ENCODE measurements at places on chromosomes 6 and 20.

DNA sequence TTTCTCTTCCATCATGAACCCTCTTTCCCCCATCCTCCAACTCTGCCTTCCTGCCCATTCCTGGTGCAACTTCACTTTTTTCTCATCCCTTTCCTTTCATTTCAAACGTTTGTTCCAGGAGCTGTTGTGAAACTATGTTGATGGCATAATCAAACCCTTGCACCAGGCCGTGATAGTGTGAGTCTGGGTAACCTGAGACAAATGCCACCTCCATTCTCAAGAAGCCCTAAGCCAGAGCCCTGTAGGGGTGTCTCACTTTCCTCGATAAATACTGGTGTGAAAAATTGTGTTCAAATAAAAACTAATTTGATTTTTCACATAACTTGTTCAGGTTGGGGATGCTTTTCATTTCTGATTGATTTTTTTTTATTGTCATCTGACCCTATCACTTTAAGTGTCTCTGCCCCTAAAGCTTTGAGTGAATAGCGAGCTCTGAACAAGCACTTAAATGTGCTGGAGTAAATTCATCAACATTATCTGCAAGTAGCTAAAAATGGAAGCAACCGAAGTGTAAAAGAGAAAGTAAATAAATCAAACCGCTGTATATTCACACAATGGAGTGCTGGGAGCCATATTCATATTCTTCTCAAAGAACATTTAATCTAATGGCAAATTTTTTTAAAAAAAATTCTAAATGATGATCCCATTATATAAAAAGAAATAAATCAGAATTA lies 303.1 kb upstream of the CDYL start:
- no peak overlapping the region for H3K27ac ChIP-seq
- H3K4me1 ChIP-seq, result no peaks in the 10 kb centered on the region
- H3K36me3 ChIP-seq, result no peaks in the 10 kb centered on the region
- no peak overlapping the region for H3K4me3 ChIP-seq
- no peaks in the 10 kb centered on the region for H3K27me3 ChIP-seq
- no peak for DNase-seq

DNA sequence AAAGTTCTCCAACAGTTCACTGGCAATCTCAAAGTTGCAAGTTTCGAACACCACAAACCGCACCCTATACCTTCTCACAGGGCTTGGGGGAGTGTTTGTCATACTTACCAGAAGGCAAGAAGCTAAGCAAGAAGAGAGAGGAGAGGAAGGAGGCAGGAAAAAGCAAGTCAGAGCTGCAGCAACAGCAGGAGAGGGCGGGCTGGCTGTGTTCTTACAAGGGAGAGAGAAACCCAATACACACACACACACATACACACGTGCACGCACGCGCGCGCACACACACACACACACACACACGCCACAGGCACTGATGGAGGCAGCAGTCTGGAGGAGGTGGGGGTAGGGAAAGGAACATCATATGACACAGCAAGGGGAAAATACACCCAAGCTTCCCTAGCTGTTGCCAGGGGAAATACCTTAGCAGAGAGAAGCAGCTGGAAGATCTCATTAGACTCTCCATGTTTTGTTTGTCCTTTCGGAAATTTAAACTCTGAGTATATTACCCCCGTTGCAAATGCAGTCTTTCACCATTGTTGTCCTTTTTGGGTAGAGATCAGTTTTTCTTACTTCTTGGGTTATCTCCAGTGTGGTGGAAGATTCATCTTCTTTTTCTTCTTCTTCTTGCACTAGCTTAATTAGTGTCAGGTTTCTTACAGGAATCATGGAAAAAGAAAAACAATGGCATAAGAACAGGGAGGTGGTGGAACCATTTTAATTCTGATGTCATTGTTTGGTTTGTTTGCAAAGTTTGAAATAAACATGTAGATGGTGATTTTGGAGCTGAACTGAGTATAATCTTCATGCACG lies at the start of gene TXLNB:
TXLNB (minus strand) TSS at position 186 of the 807 bp plus-strand sequence. CDS start 3,099 bp downstream, outside the sequence.
- DNase-seq, result peak; percentile 82
- no peaks in the 10 kb centered on the region for H3K36me3 ChIP-seq
- H3K4me1 ChIP-seq, result peaks cover 35% of the 10 kb centered on the region
- H3K4me3 ChIP-seq, result peak within 1 kb of the TSS; percentile 4
- H3K27ac ChIP-seq, result peak within 1 kb of the TSS; percentile 75

DNA sequence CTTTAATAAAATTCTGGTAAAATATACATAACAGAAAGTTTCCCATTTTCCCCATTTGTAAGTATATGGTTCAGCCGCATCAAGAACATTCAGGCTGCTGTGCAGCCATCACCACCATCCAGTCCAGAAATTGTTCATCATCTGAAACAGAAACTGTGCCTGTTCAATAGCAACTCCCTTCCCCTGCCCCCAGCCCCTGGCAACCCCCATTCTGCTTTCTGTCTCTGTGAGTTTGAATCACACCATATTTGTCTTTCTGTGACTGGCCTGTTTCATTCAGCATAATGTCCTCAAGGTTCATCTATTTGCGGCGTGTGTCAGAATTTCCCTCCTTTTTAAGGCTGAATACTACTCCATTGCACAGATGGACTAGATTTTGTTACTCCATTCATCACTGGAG lies 19.1 kb downstream of the VSTM2L start:
- DNase-seq, result no peak
- no peak overlapping the region for H3K4me3 ChIP-seq
- H3K27me3 ChIP-seq, result peaks cover 22% of the 10 kb centered on the region
- H3K36me3 ChIP-seq, result no peaks in the 10 kb centered on the region
- H3K27ac ChIP-seq, result no peak overlapping the region
- no peaks in the 10 kb centered on the region for H3K4me1 ChIP-seq

DNA sequence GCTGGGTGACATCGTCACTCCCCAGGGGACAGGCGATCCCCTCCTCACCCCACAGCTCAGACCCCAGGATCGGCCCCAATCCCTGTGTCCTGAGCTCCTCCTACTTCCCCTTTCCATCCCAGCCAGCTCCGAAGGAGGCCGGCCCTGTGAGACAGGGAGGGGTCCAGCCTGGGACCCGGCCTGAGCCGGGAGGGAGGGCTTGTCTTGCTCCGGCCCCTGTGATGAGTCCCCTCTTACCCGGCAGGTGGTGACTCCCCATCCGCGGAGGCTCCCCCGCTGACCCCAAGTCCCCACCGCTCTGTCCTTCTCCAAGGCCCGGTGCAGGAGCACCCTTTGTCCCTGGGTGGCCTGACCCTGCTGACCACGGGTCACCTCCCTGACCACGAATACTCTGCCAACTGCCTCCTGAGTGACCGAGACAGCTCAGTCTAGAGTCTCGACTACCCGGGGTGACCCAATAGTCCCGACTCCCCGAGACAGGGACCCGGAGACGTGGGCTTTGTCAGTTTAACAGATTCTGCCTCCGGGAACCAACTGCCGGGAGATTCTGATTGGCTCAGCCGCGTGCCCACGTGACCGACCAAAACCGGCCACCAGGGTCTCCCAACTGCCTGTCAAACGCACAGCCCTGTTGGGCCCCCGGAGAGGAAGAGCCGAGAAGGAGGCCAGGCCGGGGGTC lies 187.4 kb upstream of the PROKR2 start:
- H3K36me3 ChIP-seq, result no peaks in the 10 kb centered on the region
- peak overlapping the region; percentile 64 for H3K27ac ChIP-seq
- H3K4me3 ChIP-seq, result peak overlapping the region; percentile 78
- no peaks in the 10 kb centered on the region for H3K27me3 ChIP-seq
- H3K4me1 ChIP-seq, result no peaks in the 10 kb centered on the region

DNA sequence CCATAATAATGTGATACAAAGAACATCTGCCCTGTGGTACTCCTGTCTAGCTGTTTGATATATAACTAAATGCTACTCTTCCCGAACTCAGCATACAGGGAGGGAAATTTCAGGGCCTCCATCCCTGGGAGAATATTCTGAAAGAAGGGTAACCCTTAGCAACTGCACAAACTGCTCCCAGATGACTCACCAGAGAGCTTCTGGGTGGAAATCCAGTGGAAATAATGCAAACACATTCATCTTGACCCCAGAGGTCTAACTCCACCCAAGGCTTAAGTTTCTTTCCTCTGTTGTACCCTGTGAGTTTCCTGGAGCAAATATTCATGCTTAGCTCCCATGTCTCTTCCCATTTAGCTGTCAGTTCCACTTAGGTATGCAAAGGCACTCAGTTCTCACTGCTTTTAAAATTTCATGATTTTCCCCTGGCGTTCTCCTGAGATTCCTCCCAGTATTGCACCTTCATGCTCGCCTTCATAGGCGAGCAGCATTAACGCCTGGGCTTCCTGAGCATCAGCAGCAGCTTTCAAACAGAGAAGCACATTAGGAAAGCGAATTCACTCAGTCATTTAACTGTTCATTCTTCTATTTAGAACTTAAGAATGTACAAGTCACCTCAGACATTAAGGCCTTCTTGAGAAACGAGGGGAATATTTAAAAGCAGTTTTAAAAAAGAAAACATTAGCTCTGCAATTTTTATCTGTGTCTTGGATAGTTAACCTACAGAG lies 43.8 kb upstream of the LAMA4 start:
- H3K4me3 ChIP-seq, result no peak overlapping the region
- H3K27ac ChIP-seq, result no peak overlapping the region
- no peaks in the 10 kb centered on the region for H3K4me1 ChIP-seq
- H3K27me3 ChIP-seq, result no peaks in the 10 kb centered on the region
- no peak for DNase-seq

- H3K27ac ChIP-seq, result peak overlapping the region; percentile 50
- no peaks in the 10 kb centered on the region for H3K27me3 ChIP-seq
- peaks cover 69% of the 10 kb centered on the region for H3K4me1 ChIP-seq
Measured at GRCh38 chr6:137874204-137875057, 7.4 kb downstream of the TNFAIP3 start.

DNA sequence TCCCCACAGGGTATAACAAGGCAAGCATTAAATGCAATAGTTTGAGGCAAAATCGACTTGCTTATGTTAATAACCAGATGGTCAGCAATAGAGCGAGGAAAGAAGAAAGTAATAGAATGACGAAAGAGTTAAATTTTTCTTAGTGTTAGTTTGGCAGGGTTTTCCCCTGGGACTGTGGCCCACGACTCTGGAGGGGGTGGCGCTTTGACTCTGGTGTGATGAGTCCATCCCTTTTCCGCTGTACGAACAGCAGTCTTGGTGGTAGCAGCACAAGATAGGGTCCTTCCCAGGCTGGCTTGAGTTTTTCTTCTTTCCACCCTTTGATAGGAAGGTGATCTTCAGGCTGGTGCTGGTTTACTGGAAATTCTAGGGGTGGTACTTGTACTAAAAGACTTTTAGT lies 69.2 kb upstream of the GMDS start:
- no peak for DNase-seq
- no peak overlapping the region for H3K27ac ChIP-seq
- no peak overlapping the region for H3K4me3 ChIP-seq
- H3K4me1 ChIP-seq, result no peaks in the 10 kb centered on the region

- H3K27ac ChIP-seq, result no peak overlapping the region
- H3K36me3 ChIP-seq, result no peaks in the 10 kb centered on the region
- H3K4me3 ChIP-seq, result no peak overlapping the region
- H3K4me1 ChIP-seq, result no peaks in the 10 kb centered on the region
- DNase-seq, result no peak
Measured at GRCh38 chr20:61449057-61449609, 197.1 kb downstream of the CDH4 start.

DNA sequence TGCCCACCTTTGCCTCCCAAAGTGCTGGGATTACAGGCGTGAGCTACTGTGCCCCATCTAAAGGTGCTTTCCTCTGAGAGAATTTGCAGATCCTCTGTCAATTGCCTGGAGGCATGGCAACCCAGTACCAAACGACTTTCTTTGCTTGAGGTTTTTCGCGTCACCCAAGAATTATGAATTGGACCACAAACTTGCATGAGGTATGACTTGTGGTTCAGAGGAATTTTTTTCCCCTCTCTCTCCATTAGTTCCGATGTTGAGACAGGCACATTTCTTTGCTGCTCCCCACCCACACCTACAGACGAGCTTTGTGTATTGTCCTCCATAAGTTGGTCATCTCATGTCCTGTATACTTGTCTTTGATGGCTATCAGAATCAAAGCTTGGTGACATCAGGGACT lies 11.8 kb upstream of the SCAF8 start:
- no peaks in the 10 kb centered on the region for H3K27me3 ChIP-seq
- H3K36me3 ChIP-seq, result no peaks in the 10 kb centered on the region
- DNase-seq, result no peak

DNA sequence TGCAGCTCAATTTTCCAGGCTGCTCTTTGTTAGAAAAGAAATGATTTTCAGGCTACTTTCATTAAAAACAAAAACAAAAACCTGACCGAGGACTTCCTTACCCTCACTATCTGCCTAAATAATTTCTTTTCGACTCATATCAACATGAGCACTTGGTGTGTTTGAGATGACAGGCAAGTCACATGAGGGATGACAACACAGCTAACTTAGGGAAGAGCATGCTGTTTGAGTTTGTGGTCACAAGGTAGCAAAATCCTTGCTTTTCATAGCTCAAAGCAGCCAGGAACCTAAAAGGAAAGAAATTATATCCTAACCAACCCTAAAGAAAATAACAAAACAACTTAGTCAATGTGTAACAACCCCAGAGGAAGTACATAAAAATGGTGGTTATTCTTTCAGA lies 459.5 kb downstream of the KIF16B start:
- H3K4me1 ChIP-seq, result no peaks in the 10 kb centered on the region
- H3K27ac ChIP-seq, result no peak overlapping the region
- H3K36me3 ChIP-seq, result no peaks in the 10 kb centered on the region
- no peak overlapping the region for H3K4me3 ChIP-seq
- no peak for DNase-seq
- H3K27me3 ChIP-seq, result no peaks in the 10 kb centered on the region

DNA sequence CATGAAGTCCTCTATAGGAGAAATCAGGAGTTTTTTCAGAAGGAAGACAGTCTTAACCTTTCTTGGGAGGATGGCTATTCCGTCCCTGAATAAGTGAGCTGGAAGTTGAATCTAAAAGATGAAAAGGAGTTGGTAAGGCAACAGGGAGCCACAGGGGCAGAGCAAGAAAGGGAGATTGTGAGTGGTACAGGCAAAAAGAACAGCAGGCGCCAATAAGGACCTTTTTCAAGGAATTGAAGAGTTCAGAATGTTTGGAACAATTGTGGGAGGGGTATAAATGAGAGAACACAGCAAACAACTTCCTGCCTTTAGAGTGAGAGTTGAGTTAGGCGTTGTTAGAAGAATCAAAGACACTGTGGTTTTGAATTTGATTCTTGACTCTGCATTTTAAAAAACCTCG lies 1003.7 kb downstream of the EPHA7 start:
- no peak for DNase-seq
- no peaks in the 10 kb centered on the region for H3K36me3 ChIP-seq
- no peaks in the 10 kb centered on the region for H3K27me3 ChIP-seq
- no peaks in the 10 kb centered on the region for H3K4me1 ChIP-seq

DNA sequence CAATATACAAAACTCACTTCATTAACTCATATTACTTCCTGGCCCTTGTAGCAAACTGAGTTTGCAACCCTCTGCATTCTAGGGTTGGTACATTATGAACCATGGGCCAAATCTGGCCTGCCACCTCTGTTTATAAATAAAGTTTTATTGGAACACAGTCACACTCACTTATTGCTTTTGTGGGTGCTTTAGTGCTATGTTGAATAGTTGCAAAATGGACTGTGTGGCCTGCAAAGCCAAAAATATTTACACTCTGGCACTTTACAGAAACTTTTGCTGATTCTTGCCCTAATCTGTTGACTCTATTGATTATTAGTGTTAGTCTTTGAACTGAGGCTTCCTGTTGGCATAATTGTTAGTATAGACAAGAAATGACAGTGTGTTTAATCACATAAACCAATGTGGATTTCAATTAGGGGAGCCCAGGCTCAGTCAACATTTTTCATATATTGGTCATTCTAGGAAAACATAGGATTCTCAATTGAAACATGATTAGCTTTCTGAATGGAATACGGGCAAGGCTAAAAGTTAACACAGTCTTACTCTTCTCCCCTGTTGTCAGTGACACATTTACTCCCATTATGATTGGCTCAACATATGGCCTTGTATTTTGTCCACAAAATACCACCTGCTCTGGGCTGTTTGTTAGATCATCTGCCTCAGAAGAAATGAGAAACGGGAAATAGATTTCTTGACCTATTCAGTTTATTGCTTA lies 241.9 kb upstream of the ZFP64 start:
- no peaks in the 10 kb centered on the region for H3K36me3 ChIP-seq
- no peak for DNase-seq
- no peaks in the 10 kb centered on the region for H3K4me1 ChIP-seq
- H3K27ac ChIP-seq, result no peak overlapping the region
- no peak overlapping the region for H3K4me3 ChIP-seq

Measured in lower lobe of right lung (tissue), 2 donors.